ENCODE measurements at places on chromosomes 16 and 17.
A peak's percentile ranks its signal among the peaks of the same experiment; 100 is the strongest.

DNA sequence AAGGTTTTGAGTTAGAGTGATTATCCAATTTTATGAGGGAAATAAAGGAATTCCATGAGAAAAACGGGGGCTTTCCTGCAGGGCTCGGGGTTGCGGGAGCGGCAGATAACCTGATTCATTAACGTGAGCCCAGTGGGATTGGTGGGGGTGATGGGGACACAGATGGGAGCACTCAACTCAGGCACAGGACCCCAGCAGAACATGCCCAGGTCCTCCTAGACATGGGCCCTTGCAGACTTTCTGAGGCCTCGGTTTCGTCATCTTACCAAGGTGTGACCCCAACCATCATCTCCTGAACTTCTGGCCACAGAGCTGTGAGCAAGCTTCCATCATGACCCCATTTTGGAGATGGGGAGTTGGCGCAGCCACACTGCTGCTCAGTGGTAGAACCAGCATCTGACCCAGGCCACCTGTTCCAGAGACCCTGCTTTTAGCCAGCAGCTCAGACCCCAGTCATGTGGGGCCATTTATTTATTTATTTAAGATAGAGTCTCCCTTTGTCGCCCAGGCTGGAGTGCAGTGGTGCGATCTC, 22.3 kb downstream of the CARHSP1 start:
- H3K27ac ChIP-seq: no peak overlapping the region
- peaks cover 34% of the 10 kb centered on the region for H3K4me1 ChIP-seq
- no peaks in the 10 kb centered on the region for H3K27me3 ChIP-seq
- H3K36me3 ChIP-seq: peaks cover 47% of the 10 kb centered on the region
- DNase-seq: no peak

DNA sequence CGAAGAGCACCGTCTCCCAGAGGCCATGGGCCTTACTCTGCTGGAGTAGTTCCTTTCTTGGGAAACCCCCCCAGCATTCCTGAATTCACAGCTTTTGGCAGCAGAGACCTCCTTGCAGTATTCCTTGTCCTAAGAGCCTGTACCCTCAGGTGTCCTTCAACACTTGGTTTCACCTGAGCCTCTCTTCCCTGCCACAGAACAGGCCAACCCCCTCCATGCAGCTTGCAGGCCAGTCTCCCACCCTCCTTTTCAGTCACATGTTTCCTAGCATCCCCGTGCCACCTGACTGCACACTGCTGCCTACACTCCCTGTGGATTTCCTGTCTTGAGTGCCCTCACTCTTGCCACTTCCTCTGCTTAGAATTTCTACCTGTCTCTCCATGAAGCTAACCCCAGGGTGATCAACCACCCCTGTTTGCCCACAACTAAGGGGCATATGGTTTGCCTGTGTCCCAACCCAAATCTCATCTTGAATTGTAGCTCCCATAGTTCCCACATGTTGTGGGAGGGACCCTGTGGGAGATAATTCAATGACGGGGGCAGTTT, 65.5 kb downstream of the DYNLRB2 start:
- H3K4me3 ChIP-seq: no peak overlapping the region
- no peak overlapping the region for H3K27ac ChIP-seq
- DNase-seq: no peak
- no peaks in the 10 kb centered on the region for H3K4me1 ChIP-seq
- H3K27me3 ChIP-seq: no peaks in the 10 kb centered on the region

DNA sequence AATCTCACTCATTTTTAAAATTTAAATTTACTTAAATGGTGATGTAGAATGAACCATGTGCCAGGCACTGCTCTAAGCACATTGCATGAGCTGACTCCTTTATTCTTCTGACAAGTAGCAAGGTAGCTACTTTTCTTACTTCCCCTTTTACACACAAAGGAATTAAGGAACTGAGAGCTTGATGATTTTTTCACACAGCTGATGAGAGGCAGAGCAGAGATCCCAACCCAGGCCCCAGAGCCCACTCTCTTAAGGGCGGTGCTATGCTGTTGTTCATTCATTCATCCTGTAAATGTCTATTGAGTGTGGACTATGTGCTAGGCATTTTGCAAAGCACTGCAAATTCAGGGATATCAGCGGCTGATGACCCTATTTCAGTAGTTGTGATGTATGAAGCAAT, 17.9 kb downstream of the SEC14L5 start:
- H3K4me1 ChIP-seq: no peaks in the 10 kb centered on the region
- no peaks in the 10 kb centered on the region for H3K36me3 ChIP-seq
- no peak for DNase-seq

- H3K27ac ChIP-seq: no peak overlapping the region
- peaks cover 4% of the 10 kb centered on the region for H3K4me1 ChIP-seq
- H3K4me3 ChIP-seq: no peak overlapping the region
- no peaks in the 10 kb centered on the region for H3K27me3 ChIP-seq
Measured at GRCh38 chr16:85654251-85655095, 34.3 kb downstream of the GINS2 start.

DNA sequence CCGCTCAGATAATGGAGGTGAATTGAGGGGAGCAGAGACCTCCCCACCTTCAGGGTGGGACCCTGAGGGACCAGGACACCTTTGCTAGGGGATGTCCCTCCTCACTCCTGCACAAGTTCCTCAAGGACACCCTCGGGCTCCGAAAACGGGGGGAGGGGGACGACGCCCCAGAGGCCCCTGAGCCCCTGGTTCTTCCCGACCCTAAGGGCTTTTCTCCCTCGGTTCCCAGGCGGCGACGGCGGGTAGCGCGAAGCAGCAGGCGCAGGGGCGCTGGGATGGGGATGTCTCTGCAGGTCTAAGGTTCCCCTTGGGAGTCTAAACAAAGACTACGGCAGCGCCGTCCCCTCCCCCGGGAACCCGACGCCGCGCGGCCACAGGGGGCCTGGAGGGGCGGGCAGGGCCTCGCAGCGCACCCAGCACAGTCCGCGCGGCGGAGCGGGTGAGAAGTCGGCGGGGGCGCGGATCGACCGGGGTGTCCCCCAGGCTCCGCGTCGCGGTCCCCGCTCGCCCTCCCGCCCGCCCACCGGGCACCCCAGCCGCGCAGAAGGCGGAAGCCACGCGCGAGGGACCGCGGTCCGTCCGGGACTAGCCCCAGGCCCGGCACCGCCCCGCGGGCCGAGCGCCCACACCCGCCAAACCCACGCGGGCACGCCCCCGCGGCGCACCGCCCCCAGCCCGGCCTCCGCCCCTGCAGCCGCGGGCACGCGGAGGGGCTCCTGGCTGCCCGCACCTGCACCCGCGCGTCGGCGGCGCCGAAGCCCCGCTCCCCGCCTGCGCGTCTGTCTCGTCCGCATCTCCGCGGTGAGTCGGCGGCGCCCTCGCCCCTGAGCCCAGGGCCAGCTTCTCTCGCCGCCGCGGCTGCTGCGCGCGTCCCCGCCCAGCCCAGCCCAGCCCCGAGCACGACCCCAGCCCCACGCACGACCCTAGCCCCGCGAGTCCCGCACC, 36.7 kb upstream of the NDRG4 start:
- H3K27me3 ChIP-seq: peaks cover 53% of the 10 kb centered on the region
- H3K4me3 ChIP-seq: no peak overlapping the region
- H3K4me1 ChIP-seq: no peaks in the 10 kb centered on the region
- no peak for DNase-seq
- H3K36me3 ChIP-seq: no peaks in the 10 kb centered on the region

DNA sequence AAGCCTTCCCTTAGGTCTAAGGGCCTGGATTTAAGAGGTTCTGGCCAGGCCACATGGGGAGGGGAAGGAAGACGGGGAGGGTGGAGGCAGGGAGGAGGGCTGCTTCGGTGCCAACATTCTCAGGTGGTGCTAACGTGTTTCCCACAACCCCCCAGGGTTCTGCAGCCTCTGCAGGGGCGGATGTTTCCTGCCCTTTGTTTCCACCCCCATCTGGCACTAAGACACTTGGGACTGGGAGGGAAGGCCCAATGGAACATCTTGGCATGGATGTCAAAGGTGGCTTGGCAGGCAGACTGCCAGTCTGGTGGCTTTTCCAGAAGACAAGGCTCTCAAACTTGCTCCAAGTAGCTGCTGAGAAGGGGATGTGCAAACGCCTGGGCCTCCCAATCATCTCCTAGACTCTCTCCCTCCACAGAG, 12.7 kb downstream of the HIC1 start:
- no peaks in the 10 kb centered on the region for H3K27me3 ChIP-seq
- H3K36me3 ChIP-seq: peaks cover 23% of the 10 kb centered on the region
- H3K27ac ChIP-seq: peak overlapping the region; percentile 97
- no peak overlapping the region for H3K4me3 ChIP-seq
- peak; percentile 41 for DNase-seq
- H3K4me1 ChIP-seq: peaks cover 80% of the 10 kb centered on the region

DNA sequence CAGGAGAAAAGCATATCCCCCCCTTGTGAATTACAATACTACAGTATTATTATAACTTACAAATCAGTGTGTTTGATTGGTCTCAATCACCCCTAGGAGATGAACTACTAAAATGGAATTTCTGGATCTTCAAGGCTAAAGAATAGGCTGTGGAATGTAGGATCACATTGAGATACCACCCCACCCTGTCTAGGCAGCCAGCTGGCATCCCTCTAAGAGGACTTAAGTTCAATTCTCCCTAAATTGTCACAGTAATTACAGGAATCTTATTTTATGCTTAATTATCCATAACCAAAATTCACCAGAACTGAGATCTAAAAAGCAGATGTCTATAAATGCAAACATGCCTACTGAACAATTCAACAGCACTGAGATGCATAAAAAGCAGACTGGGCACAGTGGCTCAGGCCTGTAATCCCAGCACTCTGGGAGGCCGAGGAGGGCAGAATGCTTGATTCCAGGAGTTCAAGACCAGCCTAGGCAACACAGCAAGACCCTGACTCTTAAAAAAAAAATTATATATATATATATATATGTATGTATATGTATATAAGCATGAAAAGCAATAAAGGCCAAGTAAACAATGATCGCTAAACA, 12.0 kb downstream of the AP1G1 start:
- H3K27ac ChIP-seq: no peak overlapping the region
- no peak overlapping the region for H3K4me3 ChIP-seq
- peaks cover 10% of the 10 kb centered on the region for H3K36me3 ChIP-seq
- no peaks in the 10 kb centered on the region for H3K27me3 ChIP-seq
- DNase-seq: no peak
- H3K4me1 ChIP-seq: no peaks in the 10 kb centered on the region

DNA sequence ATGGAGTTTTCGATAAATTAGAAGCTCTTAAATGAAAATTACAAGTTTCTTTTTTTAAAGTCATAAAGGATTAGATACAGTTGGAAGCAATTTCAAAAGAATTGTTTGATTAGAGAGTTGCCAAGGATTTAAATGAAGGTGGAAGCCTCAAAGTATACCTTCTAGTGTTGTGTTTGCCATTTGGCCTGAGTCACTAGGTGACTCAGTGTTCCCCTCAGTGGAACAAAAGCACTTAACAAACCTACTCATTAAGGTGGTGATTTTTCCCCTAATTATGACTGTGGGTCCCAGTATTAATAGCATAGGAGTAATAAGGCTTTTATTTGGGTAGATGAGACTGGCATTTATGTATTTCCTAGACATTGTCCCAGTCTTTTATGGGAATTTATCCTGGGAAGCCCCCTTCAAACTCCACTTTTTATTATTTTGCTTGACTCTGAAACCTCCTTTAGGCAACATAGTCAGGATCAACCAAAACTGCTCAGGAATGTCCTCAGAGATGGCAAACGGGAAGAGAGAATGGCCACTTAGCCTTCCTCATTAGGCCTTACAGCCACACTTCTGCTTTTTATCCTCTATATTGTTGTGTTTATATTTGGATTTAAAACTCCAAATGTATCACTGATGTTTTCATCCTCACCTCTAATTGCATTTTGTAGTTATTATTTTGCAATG, 161.0 kb downstream of the FTO start:
- peaks cover 7% of the 10 kb centered on the region for H3K4me1 ChIP-seq
- no peaks in the 10 kb centered on the region for H3K27me3 ChIP-seq
- no peaks in the 10 kb centered on the region for H3K36me3 ChIP-seq
- DNase-seq: no peak
- no peak overlapping the region for H3K4me3 ChIP-seq
- peak overlapping the region; percentile 31 for H3K27ac ChIP-seq

DNA sequence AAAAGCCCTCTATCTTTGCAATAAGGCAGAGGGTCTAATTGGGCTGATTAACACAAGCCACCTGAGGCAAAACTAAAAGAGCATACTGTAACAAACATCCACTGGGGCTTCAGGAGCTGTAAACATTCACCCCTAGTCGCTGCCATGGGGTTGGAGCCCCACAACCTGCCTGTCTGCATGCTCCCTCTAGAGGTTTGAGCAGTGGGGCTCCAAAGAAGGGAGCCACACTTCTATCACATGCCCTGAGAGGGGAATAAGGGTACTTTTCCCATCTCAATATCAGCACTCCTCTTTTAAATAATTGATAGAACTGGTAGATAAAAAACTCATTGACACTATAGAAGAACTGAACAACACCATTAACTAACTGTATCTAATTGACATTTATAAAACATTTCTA, 130.1 kb upstream of the COX10 start:
- DNase-seq: no peak
- no peak overlapping the region for H3K27ac ChIP-seq
- no peaks in the 10 kb centered on the region for H3K36me3 ChIP-seq

DNA sequence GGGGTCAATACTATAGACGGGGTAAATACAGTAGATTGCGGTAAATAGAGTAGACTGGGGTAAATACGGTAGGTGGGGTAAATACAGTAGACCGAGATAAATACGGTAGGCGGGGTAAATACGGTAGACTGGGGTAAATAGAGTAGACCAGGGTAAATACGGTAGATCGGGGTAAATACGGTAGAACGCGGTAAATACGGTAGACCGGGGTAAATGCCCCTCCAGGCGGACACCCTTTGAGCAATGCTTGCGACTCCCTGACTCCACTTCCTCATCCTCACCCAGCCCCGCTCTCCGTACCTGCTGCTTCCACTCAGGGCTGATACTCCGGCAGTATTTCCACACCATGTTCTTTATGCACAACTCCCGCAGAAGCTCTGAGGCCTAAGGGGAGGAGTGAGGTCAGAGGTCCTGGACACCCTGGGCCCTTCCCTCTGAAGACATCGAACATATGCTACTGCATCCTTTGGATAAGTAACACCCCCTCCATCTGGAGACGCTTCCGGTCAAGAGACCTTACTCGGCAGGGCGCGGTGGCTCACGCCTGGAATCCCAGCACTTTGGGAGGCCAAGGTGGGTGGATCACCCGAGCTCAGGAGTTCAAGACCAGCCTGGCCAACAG, 13.3 kb upstream of the CRK start:
- no peaks in the 10 kb centered on the region for H3K4me1 ChIP-seq
- H3K36me3 ChIP-seq: peaks cover 76% of the 10 kb centered on the region
- H3K4me3 ChIP-seq: no peak overlapping the region
- H3K27ac ChIP-seq: no peak overlapping the region

GRCh38 chr16:85385463-85386331, 227.4 kb upstream of the GSE1 start:
- no peak for DNase-seq
- no peaks in the 10 kb centered on the region for H3K27me3 ChIP-seq
- no peaks in the 10 kb centered on the region for H3K36me3 ChIP-seq
- no peak overlapping the region for H3K4me3 ChIP-seq

DNA sequence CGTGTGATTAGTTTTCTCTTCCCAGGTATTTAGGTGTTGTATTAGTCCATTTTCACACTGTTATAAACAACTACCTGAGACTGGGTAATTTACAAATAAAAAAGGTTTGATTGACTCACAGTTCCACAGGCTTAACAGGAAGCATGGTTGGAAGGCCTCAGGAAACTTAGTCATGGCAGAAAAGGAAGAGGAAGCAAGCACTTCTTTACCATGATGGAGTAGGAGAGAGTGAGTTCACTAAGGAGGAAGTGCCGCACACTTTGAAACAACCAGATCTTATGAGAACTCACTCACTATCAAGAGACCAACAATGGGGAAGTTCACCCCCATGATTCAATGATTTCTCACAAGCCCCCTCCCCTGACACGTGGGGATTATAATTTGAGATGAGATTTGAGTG, 1343.7 kb upstream of the GOT2 start:
- no peak for DNase-seq
- H3K4me1 ChIP-seq: no peaks in the 10 kb centered on the region
- no peaks in the 10 kb centered on the region for H3K36me3 ChIP-seq
- H3K4me3 ChIP-seq: no peak overlapping the region
- H3K27me3 ChIP-seq: no peaks in the 10 kb centered on the region

All from osteoblast (primary cell).